ENCODE measurements at places on chromosomes 5 and 9.

DNA sequence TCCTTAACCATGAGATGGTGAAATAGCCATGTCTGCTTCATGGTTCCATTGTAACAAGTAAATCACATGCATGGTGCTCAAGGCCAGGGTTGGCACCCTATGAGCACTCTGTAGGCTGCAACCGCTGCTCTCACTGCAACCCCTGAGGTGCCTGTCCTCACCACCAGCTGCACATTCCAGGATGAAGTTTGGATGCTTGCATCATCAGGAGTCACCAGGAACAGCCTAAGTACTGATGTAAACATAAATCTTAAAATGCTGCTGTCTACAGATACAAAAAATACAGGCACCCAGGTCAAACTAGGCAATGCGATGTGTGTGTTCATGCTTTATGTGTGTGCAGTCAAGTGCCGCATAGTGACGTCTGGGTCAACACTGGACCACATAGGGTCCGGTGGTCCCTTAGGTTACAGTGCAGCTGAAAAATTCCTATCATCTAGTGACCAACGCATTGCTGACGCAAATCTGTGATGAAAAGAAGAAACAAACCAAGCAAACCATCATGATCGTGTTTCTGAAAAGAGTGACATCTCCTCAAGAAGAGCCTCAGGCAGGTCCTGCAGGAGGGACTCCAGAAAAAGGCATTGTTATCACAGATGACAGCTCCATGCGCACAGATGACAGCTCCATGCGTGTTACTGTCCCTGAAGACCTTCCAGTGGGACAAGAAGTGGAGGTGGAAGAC lies 234.8 kb downstream of the AUH start:
- DNase-seq = no peak

- no peak for DNase-seq
These were observed 85.3 kb downstream of the TTC39B start for GRCh38 chr9:15221746-15222145.

DNA sequence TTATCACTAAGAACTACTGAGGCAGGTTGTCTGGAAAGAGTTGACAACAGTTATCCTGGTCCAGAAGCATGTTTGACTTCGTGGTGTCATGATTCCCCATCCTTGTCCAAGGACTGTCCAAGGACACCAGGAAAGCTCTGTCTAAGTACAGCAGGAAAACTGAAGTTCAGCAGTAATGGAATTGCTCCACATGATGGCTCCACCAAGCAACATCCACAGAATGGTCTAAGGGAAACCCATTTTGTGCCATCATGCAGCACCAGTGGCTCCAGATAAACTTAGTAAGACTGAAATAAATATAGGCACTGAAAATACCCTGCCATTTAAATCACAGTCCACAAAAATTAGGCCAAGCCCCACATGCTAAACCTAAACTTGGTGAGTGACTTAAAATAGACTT lies 192.8 kb downstream of the CDH18 start:
- DNase-seq = no peak

DNA sequence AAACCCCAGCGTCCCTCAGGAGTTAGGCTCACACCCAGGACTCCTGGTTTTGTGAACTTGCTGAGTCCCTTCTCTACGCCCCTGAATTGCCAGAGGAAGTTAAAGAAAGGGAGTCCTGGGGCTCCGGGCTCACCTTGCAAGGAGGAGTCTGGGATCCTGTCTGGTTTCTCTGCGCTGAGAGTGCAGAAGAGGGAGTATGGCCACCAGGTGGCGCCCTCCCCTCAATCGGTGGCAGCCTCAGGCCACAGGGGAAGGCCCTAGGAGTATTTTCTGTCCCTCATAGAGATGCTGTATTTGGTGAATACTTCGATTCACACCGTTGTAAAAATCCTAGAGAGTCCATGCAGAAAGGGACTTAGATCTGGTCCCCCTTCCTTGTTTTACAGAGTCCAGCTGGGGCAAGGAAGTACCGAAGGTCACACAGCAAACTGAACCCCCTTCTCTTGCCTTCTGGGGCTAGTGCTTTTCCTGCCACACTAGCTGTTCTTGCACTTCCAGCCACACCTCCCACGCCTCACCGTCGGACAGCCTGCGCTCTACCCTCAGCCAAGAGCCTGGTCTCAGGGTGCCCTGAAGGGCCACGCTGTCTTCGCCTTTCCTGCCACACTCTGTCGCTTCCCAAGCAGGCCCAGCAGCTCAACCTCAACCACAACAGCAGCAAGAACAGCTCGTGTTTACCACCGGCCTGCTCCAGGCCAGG lies 10.2 kb downstream of the HAND1 start:
- DNase-seq = peak; percentile 57

- no peak for DNase-seq
These were observed 75.4 kb upstream of the ANKH start for GRCh38 chr5:14946815-14947620.
